Brain microvascular endothelial cell (primary cell): ENCODE measurements at places on chromosomes 3 and 15.
A peak's percentile ranks its signal among the peaks of the same experiment; 100 is the strongest.

GRCh38 chr3:107414325-107414964 lies 37.2 kb downstream of the CCDC54 start:
- DNase-seq: no peak

DNA sequence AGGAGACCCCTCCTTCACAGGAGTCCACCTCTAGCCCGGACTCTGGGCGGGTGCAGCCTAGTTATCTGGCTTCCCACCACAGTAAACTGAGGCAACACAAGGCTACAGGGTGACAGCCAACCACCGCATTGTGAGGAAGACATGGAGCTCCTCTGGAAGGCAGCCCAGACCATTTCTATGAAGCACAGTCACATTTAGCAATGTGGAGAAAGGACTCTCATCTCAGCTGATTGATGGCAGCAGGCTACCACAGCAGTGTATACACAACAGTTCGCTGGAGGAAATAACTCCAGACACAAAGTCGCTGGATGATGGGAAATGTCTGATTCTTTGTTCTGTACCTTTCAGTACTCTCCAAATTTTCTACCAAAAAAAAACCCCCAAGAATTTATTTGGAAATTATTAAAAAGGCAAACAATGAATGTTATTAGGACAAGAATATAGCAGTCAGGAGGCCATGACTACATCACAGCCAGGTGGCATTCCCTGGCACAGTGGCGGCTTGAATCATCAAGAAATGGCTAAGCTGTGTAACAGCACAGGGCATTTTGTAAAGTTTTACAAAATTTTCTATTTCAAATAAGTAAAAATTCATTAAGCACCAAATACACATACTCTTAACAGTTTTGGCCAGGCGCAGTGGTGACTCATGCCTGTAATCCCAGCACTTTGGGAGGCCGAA lies 40.1 kb downstream of the FAN1 start:
- DNase-seq: no peak

DNA sequence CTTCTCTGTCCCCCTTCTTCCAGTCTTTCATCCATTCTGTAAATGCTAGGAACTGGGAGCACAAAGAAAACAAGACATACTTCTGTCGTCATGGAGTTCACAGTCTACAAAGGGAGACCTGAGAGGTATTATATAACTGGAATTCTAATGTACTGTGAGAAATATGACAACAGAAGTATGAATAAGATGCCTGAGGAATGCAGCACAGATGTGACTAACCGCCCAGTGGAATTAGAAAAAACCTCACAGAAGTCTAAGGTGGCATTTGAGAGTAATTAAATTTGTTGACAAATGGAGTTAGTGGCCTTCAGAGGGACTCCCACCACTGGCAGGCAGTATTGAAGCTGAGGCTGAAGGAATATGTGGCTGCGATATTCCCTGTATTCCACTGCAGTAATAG lies 168.5 kb upstream of the FAM3D start:
- peak; percentile 45 for DNase-seq

DNA sequence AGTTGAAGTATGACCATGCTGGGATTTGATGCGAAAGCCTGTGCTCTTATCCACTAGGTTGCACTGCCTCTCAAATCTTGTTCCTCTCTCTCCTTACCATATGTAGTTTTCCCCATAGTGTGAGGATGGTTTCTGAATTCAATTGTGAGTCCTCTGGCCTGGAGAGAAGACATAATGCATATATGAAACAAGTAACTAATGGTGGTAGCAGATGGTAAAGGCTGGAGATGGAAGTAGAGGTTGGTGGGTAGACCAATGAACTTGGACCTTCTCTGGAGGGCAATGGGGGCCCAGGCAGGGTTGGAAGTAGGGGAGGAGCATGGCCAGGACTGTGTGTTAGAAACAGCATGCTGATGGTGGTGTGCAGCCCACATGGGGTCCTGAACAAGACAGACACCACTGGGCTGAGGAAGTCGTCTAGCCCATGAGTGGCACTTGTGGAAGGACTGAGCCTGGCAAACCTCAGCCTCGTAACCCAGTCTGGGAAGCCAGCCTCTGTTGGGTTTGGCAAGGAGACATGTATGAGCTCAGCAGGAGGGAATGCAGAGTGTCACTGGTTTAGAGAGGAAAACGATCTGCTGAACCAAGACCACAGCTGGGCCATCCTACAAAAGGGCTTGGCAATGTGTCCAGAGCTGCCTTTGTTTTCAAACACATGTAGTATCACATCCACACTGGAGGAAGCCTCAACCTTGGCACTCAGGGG lies 18.5 kb upstream of the LMCD1 start:
- peak; percentile 96 for DNase-seq

DNA sequence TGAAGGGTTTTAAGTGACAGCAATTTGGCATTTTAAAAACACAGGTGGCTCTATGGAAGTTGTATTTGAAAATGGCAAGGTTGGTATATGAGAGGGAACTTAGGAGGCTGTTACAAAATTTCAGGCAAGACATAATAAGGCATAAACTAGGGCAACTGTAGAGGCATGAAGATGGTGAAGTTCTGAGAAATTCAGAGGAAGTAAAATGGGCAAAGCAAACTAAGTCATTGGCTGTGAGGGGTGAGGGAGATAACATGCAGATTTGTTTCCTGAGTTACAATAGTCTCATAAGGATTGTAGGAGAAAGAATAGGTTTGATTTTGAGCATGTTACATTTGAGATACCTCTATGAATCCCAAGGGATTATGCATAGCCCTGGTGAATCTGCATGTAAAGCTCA lies 302.9 kb upstream of the ARHGEF26 start:
- DNase-seq: no peak

GRCh38 chr3:123802007-123802625 lies 82.0 kb downstream of the MYLK start:
- no peak for DNase-seq

GRCh38 chr15:66400351-66400774 lies 13.7 kb downstream of the MAP2K1 start:
- DNase-seq: peak; percentile 36
